Fibroblast of villous mesenchyme (primary cell): ENCODE measurements at places on chromosomes 11 and 22. TPM values are rescaled to one million over a fixed set of nuclear protein-coding genes. Genes with fewer than 3 reads are reported as not detected.

GRCh38 chr22:46902998-46903916 is 140.8 kb downstream of the TBC1D22A start:
- no peak for DNase-seq

DNA sequence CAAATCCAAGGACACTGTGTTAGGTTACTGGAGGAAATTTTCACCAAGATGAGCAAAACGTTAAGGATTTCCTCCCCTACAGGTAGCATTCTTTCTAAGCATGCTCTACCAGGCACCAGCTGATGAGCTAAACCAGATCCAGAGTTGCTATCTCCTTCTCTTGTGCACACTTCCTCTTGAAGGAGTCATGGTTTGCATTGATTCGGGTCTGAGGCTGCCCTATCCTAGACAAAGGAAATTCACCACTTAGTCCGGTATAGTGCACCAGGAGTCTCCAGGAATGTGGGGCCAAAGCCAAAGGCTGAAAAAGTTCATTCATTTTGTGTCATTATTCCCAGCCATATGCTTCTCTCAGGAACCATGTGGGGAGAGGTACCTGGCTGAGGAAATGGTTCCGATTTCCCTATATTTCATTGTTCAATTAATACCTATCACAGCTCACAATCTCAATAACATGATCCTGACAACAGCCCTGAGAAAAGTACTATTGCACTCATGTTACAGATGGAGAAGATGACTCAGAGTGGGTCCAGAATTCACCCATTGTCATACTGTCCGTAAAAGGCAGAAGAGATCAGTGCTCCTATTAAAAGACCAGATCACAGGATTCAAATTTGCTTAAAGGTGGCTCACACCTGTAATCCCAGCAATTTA is 39.1 kb downstream of the SLC35F2 start:
- no peak for DNase-seq

DNA sequence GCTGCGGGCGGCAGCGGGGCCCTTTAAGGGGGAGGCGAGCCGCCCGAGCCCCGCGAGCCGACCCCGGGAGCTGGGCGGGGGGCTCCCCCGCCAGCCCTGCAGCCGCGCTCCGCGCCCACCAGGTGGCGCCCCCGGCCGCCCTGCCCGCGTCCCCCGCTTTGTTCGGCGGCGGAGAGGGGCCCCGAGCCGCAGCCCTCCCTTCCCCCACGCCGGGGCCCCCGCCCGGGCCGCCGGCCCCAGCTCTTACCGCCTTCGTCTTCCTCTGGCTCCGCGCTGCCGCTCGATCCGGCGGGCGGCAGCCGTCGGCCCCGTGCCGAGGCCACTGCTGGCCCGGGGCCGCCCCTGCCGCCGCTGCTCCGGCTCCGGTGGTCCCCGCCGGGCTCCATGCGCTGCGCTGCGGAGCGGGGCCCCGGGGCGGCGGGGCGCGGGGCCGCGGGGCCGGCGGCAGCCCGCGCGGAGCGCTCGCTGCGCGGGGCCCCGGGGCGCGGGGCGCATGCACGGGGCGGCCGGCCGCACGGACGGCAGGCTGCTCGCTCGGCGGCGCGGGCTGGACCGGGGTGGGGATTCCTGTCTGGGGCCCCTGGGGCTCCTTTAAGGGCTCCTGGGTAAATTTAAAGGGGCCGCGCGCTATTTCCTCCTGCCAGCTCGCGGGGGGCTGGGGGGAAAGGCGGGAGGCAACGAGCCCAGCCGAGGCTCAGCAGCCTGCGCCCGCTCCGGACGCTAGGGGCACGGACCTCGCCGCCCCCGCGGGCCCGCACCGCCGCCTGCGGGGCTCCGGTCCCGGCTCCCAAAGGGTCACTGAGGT is at the start of gene ZFTA:
TSS of gene ZFTA (minus strand) at position 539 of the 805 bp plus-strand sequence. CDS start at position 386, 153 bp downstream.
- DNase-seq: peak; percentile 67

GRCh38 chr11:70240337-70240736 is 30.2 kb upstream of the PPFIA1 start:
- DNase-seq: no peak

DNA sequence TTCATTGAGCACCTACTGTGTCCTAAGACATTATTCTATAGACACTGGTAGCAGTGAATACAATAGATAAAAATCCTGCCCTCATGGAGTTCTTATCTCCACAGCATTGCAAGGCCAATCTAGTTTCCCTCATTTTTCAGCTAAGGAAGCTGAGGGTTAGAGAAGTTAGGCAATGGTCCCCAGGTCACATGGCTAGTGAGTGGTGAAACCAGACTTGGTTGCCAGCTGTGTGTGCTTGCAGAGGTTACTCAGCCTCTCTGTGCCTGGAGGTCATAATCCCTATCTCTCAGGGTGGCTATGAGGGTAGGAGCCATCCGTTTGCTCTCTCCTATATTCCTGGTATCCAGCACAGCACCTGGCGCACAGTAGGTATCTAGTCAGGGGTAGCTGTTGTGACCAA is 147.7 kb upstream of the SEZ6L start:
- DNase-seq: no peak

DNA sequence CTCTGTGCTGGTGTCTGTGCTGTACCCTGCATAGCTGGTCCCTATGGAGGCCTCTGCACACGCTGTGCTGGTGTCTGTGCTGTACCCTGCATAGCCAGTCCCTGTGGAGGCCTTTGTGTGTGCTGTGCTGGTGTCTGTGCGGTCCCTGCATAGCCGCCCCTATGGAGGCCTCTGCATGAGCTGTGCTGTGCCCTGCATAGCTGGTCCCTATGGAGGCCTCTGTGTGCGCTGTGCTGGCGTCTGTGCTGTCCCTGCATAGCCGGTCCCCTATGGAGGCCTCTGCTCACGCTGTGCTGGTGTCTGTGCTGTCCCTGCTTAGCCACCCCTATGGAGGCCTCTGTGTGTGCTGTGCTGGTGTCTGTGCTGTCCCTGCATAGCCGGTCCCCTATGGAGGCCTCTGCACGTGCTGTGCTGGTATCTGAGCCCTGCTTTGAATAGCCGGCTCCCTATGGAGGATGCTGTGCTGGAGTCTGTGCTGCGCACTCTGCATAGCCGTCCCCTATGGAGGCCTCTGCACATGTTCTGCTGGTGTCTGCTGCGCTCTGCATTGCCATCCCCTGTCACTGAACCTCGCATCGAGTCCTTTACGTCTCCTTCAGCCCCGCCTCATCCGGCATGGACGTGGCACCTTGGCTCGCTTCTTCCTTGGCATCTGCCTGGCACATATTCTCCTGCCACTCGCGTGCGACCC is 6.2 kb downstream of the NADSYN1 start:
- no peak for DNase-seq

DNA sequence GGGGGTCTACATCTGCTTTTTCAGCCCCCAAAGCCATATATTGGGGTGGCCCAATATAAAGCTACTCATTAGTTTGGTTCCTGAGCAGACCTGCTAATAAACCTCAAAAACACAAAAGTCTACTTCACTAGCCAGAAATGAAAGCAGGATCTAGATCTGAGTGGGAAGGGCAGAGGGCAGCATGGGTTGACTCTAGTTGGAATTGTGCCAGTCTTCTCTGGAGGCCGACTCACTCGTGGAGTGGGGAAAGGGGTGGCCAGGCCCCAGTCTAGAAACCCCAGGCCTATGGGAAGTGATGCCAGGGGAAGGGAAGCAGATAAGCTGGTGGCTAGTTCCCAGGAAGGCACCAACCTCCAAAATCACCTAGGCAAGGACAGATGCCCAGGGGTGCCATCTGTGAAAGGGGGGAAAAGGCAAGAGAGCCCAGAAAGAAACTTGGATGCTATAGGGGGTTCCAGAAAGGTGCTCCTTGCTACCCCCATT is 5.3 kb downstream of the PATZ1 start:
- DNase-seq: no peak

DNA sequence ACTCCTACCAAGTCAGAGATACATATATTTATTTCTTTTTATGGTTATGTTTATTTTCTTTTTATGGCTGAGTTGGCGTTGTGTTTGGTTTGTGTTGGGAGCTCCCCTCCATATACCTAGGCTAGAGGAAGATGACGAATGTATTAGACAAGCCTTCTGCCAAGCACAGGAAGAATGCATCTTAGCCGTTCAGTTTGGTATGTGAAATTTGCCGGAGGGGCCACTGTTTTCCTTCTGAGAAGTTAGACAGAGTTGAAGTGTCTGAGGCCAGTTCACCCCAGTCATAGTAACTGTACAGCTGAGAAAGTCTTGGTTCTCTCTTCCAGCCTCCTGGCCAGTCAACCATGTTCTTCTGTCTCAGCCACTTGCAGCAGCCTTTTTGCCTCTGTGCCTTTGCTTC is 29.8 kb downstream of the TEAD1 start:
- peak; percentile 72 for DNase-seq

DNA sequence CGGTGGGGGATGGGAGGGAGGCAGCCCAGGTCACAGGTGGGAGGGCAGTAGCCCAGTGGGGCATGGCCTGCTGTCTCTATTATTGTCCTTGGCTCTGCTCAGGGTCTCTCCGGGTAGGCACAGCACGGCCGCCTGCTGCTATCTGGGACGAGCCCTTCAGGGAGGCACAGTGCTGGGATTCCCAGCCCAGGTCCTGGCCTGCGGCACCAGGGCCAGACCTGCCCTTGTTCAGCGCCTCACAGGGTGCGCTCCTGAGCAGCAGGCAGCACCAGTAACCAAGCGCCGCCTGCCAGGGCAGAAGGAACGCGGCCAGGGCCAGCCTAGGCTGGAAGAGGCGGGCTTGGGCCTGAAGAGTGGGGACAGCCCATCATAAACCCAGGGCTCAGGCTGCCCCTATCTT is 151.0 kb downstream of the MPPED1 start:
- no peak for DNase-seq

Gene FCHSD2
- total RNA-seq: 11.2 and 12.2 TPM in 2 replicates

Gene APOA4
- total RNA-seq: not detected in 2 replicates

Gene KRTAP5-8
- total RNA-seq: not detected in 2 replicates

Gene GAL
- not detected in 2 replicates for total RNA-seq

Gene KIRREL3
- total RNA-seq: 5.2 and 9.9 TPM in 2 replicates

Gene MUC6
- total RNA-seq: not detected in 2 replicates
